Epithelial cell of proximal tubule (primary cell): ENCODE measurements at places on chromosomes 4 and X. TPM values are rescaled to one million over a fixed set of nuclear protein-coding genes. Genes with fewer than 3 reads are reported as not detected.
A peak's percentile ranks its signal among the peaks of the same experiment; 100 is the strongest.

The CSAG3 gene
- not detected in 2 replicates for total RNA-seq

DNA sequence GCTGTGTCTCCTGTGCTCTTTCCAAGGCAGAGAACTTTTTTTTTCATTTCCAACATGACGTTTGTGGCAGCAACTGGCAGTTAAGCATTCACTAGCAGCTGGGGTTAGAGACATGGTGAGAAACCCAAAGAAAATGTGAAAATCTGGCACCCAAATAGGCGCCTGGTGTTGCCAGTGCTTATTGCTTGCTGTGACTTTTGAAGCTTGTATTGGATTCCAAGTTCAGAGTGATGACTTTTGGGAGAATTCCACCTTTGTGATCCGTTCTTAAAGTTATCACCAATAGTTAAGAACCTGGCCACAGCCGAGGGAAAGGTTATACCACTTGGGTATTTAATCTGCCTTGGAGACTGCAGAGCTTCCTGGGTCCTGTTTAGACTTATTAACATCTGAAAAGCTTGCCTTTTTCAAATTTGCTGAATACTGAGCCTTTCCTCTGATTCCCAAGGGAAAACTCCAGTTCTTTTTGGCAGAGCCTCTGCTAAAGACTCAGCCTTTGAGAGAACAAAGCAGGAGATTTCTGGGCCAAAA, 101.0 kb downstream of the OPHN1 start:
- no peak for DNase-seq

GRCh38 chr4:4862071-4862551, 2.6 kb downstream of the MSX1 start:
- no peak for DNase-seq

DNA sequence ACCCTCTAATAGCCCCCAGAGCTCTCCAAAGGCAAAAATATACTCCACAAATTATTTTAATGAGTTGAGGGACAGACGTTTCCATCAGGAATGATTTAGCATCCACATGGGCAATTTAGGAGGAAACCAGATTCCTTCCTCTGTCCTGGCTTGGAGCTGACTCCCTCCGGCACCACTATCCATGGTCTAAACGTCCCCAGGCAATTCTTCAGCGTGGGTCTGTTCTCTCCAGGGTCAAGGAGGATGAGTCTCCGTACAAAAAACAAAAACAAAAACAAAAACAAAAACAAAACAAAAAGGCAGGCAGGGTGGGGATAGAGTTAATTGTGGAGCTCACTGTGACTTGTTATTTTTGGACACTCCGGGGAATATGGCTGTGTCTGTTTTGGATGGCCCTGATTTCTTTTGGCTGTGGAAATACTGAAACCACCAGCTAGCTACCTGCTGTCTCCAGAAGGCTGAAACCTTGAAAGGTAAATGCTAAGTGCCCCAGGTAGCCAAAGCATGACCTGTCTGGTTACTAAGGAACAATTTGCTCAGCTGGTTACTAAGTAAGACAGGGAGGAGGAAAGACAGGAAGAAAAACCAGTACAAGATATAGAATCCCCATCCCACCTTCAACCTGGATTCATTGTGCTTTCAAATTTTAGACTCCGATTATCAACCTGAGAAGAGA, 419.1 kb upstream of the LCORL start:
- DNase-seq, result no peak

The CTAG1B gene
- total RNA-seq, result not detected in 2 replicates

- no peak for DNase-seq
Measured at GRCh38 chr4:171582961-171583581, 230.1 kb upstream of the GALNTL6 start.

- no peak for DNase-seq
Measured at GRCh38 chrX:46803140-46803539, 33.7 kb upstream of the RP2 start.

- no peak for DNase-seq
Measured at GRCh38 chrX:7112071-7112470, 35.4 kb upstream of the STS start.

The BMP3 gene
- 0.06 TPM in 1 of 2 replicates, not detected in the other for total RNA-seq

DNA sequence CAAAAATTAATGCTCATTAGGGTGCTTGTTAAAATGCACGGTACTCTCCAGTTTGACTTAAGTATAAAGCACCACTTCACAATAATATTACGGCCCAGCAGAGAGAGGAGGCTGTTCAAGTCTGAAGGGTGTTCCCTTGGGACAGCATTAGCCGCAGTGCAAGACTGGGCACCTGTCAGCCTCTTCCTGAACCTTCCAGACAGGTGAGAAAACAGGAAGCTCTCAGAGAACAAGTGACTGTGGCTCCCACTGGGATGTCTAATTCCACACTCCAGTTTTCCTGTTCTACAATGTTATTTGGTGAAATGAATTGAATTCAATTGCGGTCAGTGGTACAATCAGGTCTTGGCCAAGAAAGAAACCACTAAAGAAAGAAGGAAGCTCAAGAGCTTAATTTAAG, 414.4 kb downstream of the SMARCA1 start:
- DNase-seq, result no peak

The SPANXD gene
- total RNA-seq, result not detected in 2 replicates

The TRAM1L1 gene
- total RNA-seq, result 2.5 and 2.7 TPM in 2 replicates

DNA sequence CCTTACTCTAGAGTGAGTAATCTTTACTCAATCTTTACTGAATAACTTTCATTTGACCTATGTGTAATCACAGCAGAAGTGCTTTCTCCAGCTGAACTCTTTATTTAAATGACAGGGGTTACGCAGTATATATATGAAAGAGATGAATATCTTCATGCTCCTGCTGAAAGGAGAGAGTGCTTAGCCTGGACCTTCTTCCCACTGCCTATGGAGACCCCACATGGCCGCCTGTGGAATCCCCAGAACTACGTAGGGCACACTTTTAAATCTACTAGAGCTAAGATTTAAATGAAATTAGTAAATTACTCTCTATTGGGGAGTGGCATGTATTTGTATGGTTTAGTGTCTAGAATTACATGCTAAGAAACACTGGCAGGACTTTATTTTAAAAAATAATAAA, 391.2 kb downstream of the ANKRD50 start:
- no peak for DNase-seq

DNA sequence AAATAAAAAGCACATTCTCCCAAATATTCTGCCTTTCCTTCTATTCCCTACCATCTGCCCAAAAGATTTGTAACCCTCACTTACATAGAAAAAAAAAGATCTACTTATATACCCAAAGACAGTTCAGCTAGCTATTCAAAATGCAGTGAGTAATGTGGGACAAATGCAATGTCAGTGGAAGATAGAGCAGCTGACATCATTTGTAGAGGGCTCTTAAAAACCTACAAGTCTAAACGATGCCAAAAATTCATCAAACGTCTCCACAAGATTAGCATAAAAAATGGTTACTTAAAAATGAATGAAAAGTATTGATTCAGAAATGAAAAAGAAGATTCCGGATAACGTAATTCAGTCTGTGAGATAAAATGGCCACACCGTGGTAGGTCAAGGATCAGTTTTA, 96.5 kb downstream of the ASB9 start:
- no peak for DNase-seq

The FAM184B gene
- 0.07 and 0.17 TPM in 2 replicates for total RNA-seq

The CABS1 gene
- total RNA-seq, result not detected in 2 replicates

The RBM46 gene
- 0.40 and 0.43 TPM in 2 replicates for total RNA-seq

The GAGE12E gene
- not detected in 2 replicates for total RNA-seq

- no peak for DNase-seq
Measured at GRCh38 chr4:83358410-83358809, 23.8 kb upstream of the HPSE start.

The FGD1 gene
- total RNA-seq, result 10.2 and 10.3 TPM in 2 replicates

GRCh38 chr4:182547435-182547834, 304.2 kb downstream of the TENM3 start:
- DNase-seq, result no peak

The IRS4 gene
- total RNA-seq, result not detected in 2 replicates

DNA sequence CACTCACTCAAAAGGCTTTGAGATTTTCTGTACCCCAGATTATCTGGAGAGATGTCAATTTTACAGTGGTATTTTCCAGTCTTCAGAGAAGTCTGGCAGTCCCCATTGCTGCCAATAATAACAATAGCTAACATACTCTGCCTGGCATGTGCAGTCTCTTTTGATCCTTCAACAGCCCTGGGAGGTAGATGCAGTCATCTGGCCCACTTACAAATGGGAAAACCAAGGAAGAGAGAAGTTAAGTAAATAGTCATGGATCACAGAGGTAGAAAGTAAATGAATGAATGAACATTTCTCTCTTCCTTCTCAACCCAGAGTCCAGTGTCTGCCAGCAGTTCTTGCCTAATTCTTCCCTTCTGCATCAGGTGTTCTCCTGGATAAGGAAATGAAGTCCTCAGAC, 113.0 kb upstream of the EDNRA start:
- DNase-seq, result no peak

GRCh38 chr4:159547645-159548308, 444.9 kb downstream of the RAPGEF2 start:
- DNase-seq, result peak; percentile 30

GRCh38 chr4:24690436-24690835, 104.9 kb upstream of the SOD3 start:
- DNase-seq, result no peak

DNA sequence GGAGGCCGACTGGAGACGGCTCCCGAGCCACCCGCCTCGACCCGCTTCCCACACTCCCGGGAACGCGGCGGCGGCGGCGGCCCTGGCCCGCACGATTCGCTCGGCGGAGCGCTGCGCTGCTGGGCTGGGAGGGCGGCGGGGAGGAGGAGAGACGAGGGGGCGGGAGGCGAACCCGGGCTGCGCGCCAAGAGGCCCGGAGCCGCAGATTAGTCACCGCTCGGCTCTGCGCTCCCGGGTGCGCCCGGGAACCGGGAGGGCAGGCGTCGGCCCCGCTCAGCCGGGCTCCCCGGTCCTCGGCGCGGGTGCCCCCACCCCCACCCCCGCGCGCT, 11.2 kb upstream of the BCOR start:
- DNase-seq, result no peak

GRCh38 chrX:13717700-13718472, 16.5 kb downstream of the TRAPPC2 start:
- DNase-seq, result no peak

- DNase-seq, result no peak
Measured at GRCh38 chr4:20313237-20314030, 61.7 kb downstream of the SLIT2 start.

GRCh38 chrX:149939655-149939904, 1.3 kb upstream of the EOLA2 start:
- peak; percentile 25 for DNase-seq

DNA sequence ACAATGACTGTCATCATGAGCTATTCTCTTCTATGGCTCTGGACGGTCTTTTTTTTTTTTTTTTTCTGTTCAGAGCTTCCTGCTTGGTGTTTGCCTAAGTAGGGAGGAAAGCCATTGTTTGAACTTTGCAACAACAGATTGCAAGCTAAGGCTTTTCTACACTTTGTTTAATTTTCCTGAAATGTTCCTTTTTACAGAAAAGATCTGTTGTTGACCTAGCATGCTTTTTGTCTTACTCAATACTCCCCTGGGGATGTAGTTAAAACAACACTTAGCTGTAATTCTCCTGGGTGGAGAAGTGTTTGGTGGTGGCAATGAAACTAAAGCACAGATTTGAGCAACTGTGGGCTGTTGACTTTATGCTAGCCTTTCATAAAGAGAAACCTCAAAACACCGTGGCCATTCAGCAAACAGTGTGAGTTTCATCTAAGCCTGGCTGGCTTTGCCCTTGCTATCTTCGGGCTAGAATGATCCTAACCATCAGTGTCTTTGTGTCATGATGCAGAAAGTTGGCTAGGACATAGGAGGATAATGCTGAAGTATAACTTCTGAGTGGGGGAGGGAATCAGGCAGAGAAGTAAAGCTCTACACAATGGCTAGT, 110.5 kb downstream of the ANXA3 start:
- no peak for DNase-seq

The NAT8L gene
- 0.51 and 2.0 TPM in 2 replicates for total RNA-seq

DNA sequence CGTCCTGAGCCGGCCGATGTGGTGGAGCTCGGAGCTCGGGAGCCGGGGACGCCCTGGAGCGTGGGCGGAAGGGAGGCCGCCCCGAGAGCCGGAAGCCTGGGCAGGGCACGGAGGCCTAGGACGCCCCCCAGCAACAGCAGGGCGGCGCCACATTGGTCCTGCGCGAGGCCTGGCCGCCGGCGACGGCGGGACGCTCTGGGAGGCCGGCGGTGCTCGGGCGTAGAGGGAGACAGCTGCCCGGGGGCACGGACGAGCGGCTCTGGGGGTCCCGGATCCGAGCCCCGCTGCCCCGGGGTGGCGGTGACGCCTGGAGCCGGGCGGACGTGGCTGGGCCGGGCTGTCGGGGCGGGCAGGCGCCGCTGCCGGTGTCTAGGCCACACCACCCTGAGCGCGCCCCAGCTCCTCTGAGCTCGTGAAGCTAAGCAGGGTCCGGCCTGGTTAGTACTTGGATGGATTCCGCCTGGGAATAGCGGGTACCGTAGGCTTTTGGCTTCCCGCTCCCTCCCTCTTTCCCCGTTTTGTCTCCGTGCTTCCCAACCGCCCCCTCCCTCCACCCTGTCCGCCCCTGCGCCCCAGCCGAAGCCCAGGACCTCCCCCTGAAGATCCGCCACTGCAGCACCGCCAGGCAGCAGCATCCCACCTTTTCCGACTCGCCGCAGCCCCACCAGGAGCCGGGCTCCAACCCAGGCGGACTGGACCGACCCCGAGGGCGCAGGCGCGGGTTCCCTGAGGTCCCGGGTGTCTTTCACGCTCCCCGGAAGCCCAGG, 12.1 kb downstream of the FRG2 start:
- no peak for DNase-seq

The XPNPEP2 gene
- not detected in 2 replicates for total RNA-seq

The FRAS1 gene
- 7.0 and 9.1 TPM in 2 replicates for total RNA-seq

The CDKL2 gene
- total RNA-seq, result 1.2 and 3.6 TPM in 2 replicates

DNA sequence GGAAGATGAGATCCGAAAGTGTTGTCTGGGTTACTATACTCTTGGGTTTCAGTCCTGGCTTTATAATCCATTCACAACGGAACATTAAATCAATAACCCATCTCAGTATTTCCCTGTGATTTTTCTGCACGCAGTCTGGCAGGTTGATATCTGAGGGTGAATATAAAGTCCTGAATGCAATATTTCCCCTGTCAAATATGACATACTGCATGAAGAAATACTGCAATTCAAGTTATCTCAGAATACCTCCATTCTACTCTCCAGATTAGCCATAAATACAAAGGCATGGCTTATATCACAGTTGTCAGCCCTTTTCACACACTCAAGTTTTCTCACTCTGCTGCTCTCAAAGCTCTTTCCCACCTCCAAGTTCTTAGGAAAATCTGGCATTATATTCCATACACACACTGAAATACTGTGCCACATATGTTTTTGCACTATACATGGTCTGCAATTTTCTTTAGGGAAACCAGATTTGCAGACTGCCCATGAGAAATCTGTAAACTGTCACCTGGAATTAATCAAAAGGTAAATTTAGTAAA, 64.7 kb downstream of the WDFY3 start:
- DNase-seq, result no peak

GRCh38 chrX:68807818-68808217, 21.0 kb upstream of the EFNB1 start:
- no peak for DNase-seq

- DNase-seq, result peak; percentile 83
Measured at GRCh38 chr4:7805533-7806337, 133.9 kb downstream of the AFAP1 start.

The CENPE gene
- 23.4 and 24.3 TPM in 2 replicates for total RNA-seq
